ENCODE measurements at places on chromosomes 1 and 21. TPM values are rescaled to one million over a fixed set of nuclear protein-coding genes. Genes with fewer than 3 reads are reported as not detected.

Gene C1QTNF12
- total RNA-seq = 1.5 TPM

Gene HCRTR1
- 0.23 TPM for total RNA-seq

Gene DCDC2B
- not detected for total RNA-seq

DNA sequence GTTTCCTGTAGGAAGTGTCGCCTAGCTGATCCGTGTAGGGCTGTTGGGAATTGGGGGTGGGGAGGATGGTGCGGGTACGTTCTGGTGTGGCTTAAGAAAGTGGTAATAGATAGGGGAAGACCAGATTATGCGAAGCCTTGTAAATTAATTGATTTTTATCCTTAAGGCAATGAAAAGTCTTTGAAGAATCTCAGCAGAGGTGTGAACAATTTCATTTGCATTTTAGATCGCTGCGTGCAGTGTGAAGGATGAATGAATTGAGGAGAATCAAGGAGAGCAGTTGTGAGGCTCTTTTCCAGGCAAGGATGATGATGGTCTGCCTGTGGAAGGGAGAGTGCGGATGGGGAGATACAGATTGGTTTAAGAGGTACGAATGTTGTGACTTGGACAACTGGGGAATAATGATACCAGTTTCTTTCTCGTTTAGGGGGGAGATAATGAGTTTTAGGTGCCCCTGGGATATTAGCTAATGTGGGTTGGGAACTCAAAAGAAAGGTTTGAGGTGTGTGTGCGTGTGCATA lies 813 bp upstream of the DEDD start:
- no peak for DNase-seq

DNA sequence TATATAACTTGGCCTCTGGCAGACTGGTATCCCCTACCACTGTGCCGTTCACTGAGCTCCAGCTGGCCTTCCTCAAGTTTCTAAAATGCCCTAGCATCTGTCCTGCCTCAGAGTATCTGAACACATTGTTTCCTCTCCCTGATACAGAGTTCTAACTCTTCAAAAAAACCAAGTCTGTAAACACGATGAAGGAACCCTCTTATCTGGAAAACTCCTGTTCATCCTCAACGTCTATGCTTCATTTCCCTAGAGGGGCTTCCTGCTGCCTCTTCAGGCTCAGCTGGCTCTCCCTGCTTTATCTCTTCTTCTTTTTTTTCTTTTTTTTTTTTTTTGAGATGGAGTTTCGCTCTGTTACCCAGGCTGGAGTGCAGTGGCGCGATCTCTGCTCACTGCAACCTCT lies 5.6 kb downstream of the BSDC1 start:
- no peak for DNase-seq

DNA sequence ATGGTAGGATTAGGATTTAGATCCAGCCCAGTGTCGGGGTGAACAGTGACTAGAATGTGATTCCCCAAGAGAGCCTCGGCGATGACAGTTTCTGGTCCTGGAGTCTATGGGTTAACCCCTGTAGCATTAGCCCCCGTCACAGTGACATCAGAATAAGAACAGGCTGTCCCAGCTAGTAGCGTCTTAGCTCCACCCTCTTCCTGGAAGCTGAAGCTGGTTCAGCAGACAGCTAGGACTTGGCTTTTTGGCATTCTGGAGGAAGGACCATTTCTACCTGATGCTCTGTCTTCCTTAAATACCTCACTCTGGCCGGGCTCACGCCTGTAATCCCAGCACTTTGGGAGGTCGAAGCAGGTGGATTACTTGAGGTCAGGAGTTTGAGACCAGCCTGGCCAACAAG lies 5.0 kb downstream of the NDUFS2 start:
- peak; percentile 82 for DNase-seq

DNA sequence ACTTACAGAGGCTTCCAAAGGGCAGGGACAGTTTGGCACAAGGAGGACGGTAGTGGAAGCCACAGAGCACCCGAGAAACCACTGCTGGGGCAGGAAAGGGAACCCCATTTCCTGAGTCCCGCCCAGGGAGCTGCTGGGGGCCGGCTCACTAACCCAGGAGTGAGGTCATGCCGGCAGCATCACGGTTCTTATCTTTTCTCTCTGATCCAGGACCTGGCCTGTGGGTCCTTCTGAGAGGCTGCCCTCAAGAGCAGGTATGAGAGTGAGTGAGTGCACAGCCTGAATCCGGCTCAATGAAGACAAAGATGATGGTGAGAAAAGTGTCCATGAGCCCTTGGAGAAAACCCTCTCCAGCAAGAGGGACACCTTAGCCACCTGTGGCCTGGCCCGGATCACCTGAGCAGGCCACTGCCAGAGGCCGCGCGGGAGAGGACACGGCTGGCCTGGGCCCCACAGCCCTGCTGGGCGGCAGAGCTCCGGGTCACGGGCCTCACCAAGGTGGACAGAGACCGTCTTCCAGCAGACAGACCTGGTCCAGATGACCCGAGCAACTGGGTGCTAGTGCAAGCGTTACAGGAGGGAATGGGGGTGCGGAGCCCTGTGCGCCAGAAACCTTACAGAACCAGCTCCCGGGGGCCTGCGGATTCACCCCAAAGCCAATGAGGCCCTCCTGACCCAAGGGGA lies 94.9 kb downstream of the RIPK4 start:
- DNase-seq = no peak

Measured in heart left ventricle (tissue), 16 donors.